ENCODE measurements at places on chromosomes 1 and 21.

- DNase-seq = no peak
Observed at GRCh38 chr1:53655931-53656746, 82.8 kb downstream of the GLIS1 start.

DNA sequence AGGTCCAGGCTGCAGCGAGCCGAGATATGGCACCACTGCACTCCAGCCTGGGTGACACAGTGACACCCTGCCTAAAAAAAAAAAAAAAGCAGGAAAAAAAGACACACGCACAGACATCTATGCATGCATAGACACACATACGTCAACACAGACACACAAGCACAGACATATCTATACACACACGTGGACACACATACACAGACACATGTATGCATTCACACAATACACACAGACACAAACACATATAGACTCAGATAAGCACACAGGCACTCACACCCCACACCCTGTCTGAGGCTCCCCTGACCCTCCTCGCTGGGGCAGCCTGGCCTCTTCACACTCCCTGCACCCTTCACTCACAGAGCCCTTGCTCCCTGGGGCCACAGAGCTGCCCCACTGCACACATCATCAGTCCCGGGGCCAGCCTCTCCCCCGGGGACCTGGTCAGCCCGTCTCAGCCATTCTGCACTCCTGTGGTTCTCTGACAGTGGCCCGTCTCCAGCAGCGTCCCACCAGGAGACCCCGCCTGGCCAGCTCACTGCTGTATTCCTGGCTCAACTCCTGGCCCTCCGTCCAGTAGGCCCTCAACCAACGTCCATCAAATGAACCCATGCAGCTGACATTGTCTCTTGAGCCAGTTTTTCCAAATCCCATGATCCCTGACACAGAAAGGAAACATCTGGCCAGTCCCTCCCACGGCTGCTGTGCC lies 4.6 kb upstream of the PRKCZ start:
- no peak for DNase-seq

DNA sequence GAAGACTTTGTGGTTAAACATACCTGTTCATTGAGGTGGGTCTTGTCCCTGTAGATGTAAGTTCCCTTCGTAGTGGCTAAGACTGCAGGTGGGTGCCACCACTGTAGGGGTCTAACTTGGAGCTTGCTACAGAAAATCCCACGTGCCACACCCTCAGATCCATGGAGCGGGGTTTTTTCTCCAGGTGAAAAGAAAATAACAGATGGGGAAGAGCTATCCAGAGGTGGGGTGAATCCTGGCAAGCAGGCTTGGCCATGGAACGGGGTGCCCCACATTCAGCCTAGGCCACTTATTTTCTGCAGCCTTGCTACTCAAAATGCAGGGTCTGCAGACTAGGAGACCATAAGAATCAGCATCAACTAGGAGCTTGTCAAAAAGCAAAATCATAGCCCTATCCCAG lies 24.0 kb downstream of the EXOC8 start:
- DNase-seq = no peak

- DNase-seq = peak; percentile 16
Observed at GRCh38 chr1:9291914-9292360, 757 bp upstream of the SPSB1 start.

DNA sequence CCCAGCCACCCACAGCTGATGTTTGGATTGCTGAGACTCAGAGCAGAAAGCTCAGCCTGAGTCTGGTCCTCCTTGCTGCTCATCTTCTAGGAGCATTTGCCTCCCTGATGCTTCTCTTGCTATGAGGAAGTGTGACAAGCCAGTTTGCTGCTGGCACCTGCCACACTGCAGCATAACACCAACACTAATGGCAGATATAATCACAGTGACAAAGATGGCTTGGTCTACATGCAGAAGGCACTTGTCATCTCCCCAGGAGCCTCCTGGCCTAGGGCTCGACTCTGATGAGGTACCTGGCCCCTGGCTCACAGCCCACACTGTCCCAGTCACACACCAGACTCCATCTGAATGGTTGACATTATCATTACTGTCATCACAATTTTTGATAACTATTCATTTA lies 13.9 kb upstream of the PSMB2 start:
- DNase-seq = no peak

DNA sequence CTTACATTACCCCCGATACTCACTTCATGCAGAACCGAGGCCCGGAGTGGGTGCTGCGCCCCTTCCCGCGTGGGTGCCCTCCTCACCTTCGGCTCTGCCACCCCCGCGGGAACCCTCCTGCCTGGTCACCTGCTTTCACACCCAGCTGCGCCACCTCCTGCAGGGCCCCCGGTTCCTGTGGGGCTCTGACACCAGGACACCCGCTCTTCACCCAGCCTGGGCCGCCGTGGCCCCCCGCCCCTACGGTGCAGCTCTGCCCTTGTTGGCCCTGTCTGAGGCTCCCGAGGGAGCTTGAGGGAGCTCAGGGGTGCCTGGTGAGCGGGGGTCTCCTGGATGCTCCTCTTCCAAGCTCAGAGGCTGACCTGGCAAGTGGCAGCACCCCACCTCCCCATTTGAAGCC lies 19.0 kb downstream of the RRP1 start:
- no peak for DNase-seq

DNA sequence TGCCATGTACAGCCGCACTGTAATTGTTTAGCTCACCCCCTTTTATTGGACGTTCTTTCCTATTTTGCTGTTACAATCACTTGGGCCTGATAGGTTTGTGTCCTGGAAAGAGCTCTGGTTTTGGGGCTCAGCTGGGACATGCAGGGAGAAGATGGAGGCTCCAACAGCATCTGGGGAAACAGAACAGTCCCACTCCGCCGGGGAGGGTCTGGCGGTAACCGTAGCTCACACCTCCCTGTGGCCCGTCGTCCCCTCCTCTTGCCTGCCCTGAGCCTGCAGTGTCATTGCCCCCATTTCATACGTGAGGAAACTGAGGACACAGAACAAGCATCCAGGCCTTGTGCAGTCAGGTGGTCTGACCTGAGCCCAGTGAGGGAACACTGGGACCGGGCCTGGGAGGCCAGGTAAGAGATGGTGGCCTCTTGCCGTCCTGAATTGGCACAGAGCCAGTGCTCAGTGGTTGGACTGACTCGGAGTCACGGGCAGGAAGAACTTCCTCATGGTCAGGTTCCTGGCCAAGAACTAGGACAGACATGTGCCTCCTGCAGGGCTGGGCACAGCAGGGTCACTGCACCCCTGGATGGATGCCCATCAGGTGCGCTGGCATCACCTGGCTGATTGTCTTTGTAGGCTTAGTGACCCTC lies 41.8 kb downstream of the S100B start:
- no peak for DNase-seq
